ENCODE measurements at places on chromosomes 2 and 18. TPM values are rescaled to one million over a fixed set of nuclear protein-coding genes. Genes with fewer than 3 reads are reported as not detected.

DNA sequence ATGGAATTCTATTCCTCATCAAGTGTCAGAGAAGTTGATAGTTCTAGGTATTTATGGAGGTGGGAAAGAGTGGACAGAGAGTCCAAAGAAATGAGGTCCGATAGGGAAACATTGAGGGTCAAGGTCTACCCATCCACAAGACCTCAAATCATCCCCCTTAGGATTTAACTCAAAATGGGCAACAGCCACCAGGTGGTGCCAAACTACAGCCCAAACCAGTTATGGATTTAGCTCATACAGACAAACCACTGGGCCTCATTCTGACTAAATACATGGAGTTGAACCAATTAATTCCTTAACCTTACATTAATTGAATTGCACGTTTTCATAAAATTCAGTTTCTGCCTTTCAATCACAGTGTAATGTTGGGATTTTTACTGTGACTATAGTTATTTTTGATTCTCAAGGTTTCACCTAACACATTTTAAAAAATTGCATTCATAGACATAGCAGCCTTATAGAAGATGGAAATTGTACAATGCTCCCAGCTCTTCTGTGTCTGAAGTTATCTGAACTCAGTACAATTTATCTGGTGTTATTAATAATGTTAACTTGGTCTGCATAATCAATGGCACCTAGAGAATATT lies 98.2 kb upstream of the HNMT start:
- no peaks in the 10 kb centered on the region for H3K4me1 ChIP-seq
- DNase-seq, result no peak
- no peaks in the 10 kb centered on the region for H3K27me3 ChIP-seq

DNA sequence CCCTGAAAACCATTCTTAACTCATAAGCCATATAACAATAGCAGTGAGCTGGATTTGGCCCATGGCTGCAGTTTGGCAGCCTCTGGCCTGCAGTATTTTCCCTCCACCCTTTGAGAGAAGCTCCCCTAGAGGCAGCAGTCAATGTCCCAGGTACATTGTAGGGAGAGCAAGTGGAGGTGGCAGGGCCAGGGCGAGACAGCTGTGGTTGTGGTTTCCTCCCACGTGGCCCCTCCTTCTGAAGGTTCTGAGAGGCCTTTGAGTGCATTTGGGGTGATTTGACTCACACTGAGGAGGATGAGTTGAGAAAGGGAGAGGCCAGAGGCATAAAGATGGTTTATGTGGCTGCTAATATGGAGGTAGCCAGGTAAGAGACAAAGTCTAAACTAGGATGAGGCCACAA lies 45.5 kb upstream of the LDAH start:
- H3K4me3 ChIP-seq, result no peak overlapping the region
- no peaks in the 10 kb centered on the region for H3K36me3 ChIP-seq
- no peak for DNase-seq
- H3K27ac ChIP-seq, result no peak overlapping the region

DNA sequence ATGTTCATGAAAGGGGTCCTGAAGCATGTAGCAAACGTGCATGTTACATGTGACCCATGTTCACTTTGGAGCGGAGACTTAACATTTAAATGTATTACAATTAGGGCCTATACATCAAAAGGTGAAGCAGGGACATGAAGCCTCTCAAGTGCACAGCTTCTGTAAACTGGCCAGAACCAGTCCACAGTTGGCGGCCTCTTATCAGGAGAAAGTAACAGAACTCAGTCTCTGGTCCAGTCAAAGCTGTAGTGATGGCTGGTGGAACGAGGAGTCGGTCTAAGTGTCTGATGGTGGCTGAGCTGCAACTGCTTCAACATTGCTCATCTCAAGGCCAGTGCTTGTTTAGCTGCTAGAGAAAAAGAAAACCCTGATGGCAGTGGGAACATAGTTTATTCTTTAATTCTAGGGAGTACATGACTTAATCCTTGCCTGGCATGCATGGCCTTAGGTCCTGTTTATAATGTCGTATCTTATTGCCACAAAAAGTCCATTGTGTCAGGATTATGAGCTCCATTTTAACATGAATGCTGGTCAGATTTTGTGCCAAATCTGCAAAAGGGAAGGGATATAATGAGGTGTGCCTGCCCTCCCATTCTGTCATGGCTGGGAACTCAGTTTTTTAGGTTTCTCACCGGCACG lies 22.2 kb upstream of the YES1 start:
- no peak overlapping the region for H3K27ac ChIP-seq
- H3K27me3 ChIP-seq, result no peaks in the 10 kb centered on the region
- no peaks in the 10 kb centered on the region for H3K36me3 ChIP-seq
- peaks cover 11% of the 10 kb centered on the region for H3K4me1 ChIP-seq

- no peaks in the 10 kb centered on the region for H3K27me3 ChIP-seq
- H3K27ac ChIP-seq, result no peak overlapping the region
- H3K4me1 ChIP-seq, result no peaks in the 10 kb centered on the region
- H3K4me3 ChIP-seq, result no peak overlapping the region
Observed at GRCh38 chr18:67302043-67302442, 214.5 kb downstream of the DSEL start.

DNA sequence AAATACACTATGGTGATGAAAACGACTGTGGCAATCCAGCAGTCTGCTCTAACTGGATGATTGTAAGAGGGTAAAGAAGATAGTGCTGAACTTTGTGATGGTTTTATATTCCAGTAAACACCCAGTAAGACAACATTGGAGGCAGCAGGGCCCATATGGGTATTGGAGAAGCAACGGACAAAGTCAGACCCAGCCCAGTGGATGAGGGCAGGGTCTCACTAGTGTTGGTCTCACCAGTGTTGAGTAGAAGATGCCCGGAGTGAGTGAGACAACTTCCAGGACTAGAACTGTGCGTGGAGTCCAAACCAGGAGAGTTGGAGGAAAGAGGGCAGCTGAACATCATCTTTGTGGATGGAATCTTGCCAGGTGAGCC lies 71.9 kb upstream of the CELF4 start:
- no peaks in the 10 kb centered on the region for H3K27me3 ChIP-seq
- no peak for DNase-seq
- no peak overlapping the region for H3K27ac ChIP-seq
- no peak overlapping the region for H3K4me3 ChIP-seq
- H3K36me3 ChIP-seq, result no peaks in the 10 kb centered on the region

DNA sequence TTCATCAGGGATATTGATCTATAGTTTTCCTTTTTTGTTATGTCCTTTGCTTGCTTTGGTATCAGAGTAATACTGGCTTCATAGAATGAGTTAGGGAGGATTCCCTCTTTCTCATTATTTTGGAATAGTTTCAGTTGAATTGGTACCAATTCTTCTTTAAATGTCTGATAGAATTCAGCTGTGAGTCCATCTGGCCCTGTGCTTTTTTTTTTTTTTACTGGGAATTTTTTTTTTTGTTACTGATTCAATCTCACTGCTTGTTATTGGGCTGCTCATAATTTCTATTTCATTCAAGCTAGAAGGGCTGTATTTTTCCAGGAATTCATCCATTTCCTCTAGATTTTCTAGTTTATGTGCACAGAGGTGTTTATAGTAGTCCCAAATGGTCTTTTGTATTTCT lies 103.9 kb downstream of the RND3 start:
- DNase-seq, result no peak
- no peaks in the 10 kb centered on the region for H3K4me1 ChIP-seq
- no peak overlapping the region for H3K27ac ChIP-seq
- H3K4me3 ChIP-seq, result no peak overlapping the region
- H3K27me3 ChIP-seq, result no peaks in the 10 kb centered on the region

The SLC14A1 gene
- 3.1 TPM for polyA plus RNA-seq

- no peak overlapping the region for H3K4me3 ChIP-seq
- no peak overlapping the region for H3K27ac ChIP-seq
Observed at GRCh38 chr2:72204786-72205503, 57.3 kb upstream of the CYP26B1 start.

The CCDC74B gene
- 4.3 TPM for polyA plus RNA-seq

All from left lung (tissue), 14 donors.